ENCODE measurements at places on chromosomes 13 and 19.

- no peak for DNase-seq
Measured at GRCh38 chr13:51260154-51260553, 38.0 kb downstream of the FAM124A start.

DNA sequence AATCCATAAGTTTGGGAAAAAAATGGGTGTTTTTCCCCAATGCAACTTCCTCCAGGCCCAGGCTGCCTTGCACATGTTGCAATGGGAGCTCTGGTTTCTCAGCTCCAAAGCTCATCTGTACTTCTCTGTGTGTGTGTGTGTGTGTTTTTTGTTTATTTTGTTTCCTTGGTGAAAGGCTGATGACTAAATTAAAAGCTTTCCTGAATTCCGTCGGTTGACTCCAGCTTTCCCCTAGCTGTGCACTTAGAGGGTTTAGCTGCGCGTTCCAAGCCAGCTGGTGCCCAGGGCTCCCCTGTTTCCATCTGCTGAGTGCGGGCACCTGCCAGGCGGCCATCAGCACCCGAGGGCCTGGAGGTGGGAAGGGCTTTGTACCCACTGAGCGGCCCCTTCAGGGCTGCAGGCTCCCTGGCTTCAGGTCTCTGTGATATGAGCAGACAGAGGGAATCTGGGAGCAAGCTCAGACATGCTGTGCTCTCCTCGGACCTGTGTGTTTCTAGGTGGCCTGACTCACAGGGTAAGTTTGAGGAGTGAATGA is 129.1 kb upstream of the SOX1 start:
- DNase-seq, result no peak

DNA sequence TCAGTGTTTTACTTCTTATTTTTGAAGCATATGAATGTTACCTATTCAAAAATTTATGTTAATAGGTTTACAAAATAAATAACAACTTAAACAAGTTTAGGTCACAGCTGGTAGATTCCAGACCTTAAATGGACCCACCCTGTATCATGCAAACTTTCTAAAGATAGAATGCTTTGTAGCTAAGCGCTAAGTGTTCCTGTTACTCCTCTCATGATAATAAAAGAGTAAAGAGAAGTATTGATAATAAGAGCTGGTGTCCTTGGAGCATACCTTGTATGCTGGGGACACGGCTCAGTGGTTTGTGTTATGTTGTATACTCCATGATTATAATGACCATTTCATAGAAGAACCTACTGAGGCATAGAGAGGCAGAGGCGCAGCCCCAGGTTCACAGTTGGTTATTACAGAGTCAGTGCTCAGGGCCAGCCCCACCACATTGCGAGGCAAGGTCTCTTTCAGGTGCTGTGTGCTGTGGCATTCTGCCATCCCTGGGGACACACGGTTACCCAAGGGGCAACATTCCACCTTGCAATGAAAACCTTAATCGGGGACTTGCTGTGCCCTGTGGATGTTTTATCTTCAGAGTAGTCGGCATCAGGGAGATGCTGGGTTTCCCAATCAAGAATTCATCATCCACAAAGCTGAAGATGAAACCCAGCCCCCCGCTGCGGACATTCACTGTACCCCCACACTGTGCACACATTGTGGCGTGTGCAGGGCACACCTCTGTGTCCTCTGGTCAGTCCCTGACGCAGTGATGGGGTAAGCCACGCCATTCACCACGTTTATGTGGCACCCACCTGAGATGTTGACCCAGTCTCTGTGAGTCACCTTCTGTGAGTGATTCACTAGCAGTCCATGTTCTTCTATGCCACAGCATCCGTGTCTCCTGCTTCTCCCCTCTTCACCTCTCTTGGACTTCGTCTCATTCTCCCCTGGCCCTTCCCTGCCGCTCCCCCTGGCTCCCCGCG is 186.7 kb downstream of the COL4A1 start:
- no peak for DNase-seq

DNA sequence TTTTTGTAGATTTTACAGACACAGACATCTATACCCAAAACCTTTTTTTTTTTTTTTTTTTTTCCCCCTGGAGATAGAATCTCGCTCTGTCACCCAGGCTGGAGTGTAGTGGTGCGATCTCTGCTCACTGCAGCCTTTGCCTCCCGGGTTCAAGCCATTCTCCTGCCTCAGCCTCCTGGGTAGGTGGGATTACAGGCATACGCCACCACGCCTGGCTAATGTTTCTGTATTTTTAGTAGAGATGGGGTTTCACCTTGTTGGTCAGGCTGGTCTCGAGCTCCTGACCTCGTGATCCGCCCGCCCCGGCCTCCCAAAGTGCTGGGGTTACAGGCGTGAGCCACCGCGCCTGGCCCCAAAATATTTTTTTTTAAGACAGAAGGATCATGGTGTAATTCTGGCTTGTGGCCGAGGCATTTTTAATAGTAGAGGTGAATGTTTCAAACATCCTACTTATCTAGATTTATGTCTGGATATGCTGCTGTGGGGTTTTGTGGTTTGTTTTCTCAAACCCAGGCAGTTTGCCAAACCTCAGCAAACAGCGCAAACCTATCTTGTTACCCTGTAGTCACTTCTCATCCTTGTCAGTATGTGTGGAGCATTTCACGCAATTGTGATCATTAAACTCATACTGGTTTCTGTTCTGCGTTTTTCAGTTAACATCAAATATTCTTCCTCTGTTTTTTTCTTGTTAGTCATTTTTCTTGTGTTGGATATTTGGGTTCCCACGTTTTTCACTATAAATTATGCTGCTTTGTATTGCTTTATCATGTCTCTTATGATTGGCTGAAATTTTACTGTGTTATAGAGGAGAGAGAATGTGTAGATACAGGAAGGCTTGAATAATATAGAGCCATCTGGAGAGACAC is 36.2 kb upstream of the GARRE1 start:
- DNase-seq, result peak; percentile 93

DNA sequence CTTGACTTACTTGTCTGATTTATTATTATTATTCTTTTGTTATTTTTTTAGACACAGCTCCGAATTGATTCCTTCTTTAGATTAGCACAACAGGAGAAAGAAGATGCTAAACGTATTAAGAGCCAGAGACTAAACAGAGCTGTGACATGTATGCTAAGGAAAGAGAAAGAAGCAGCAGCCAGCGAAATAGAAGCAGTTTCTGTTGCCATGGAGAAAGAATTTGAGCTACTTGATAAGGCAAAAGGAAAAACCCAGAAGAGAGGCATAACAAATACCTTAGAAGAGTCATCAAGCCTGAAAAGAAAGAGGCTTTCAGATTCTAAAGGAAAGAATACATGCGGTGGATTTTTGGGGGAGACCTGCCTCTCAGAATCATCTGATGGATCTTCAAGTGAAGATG is 29.4 kb downstream of the ERCC5 start:
- DNase-seq, result no peak

- DNase-seq, result no peak
Measured at GRCh38 chr13:24784319-24784718, 20.4 kb downstream of the RNF17 start.

GRCh38 chr13:23671897-23672296 is 101.7 kb downstream of the TNFRSF19 start:
- no peak for DNase-seq

GRCh38 chr19:3162418-3163229 is 15.9 kb upstream of the S1PR4 start:
- no peak for DNase-seq

DNA sequence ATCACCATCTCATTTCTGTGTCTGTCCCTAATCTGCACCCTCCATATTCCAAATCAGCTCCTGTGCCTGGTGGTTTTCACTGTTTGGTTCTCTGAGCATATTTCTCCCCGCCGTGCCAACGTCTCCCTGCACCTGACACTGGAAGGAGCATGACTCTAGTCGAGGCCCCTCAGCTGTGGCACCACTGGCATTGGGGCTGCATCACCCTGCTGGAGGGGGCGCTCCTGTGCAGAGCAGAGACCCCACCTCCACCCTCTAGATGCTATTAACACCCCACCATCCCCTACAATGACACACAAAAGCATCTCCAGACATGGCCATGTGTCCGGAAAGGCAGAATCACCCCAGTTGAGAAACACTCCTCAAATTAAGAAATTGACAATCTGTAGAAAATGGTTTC is 20.8 kb downstream of the ZSCAN5C start:
- no peak for DNase-seq

GRCh38 chr13:110279684-110280083 is 27.3 kb downstream of the COL4A1 start:
- DNase-seq, result no peak

DNA sequence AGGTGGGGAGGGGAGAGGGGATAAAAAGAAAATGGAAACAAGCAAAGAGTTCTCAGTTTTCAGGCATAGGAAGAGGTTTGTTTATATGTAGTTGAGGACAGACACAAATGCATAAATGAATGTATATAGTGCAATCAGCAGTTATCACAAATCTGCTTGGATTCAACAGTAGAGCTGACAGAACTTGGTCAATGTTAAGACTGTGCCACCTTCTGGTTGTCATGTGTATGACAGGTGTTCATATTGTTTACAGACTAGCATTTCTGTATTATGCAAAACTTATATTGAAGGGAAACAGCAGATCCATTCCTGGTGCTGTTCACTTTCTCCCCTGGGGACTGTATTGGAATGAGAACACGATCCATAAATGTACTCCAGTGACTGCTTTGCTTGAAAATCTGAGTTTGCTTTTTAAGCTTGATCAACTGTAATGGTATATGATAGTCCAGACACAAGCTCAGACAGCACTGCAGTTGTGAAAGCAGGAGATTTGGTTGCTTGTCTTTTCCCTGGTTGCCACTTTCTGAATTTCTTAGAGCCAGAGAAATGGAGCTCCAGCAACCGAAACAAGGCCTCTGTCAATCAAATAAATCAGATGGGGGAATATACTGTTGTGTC is 319.5 kb upstream of the OBI1 start:
- DNase-seq, result peak; percentile 24

DNA sequence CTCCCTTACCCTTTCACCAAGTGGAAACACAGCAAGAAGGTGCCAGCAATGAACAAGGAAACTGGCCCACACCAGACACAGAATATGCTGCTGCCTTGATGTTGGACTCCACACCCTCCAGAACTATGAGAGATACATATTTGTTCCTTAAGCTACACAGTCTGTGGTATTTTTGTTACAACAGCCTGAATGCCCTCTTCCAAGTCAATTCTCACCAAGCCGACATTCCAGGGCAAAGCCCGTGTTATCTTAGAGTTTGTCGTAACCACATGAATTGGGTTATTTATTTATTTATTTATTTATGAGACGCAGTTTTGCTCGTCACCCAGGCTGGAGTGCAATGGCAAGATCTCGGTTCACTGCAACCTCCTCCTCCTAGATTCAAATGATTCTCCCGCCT is 14.9 kb downstream of the FGF21 start:
- peak; percentile 52 for DNase-seq

- DNase-seq, result no peak
Measured at GRCh38 chr19:7395360-7396066, 46.8 kb downstream of the ARHGEF18 start.

GRCh38 chr13:46751811-46752635 is 44.9 kb downstream of the ESD start:
- DNase-seq, result peak; percentile 53

GRCh38 chr13:98384739-98385138 is 192.2 kb downstream of the STK24 start:
- no peak for DNase-seq

- no peak for DNase-seq
Measured at GRCh38 chr19:48862827-48863226, 5.6 kb downstream of the PLEKHA4 start.

- DNase-seq, result no peak
Measured at GRCh38 chr13:109209526-109209925, 576.9 kb downstream of the IRS2 start.

DNA sequence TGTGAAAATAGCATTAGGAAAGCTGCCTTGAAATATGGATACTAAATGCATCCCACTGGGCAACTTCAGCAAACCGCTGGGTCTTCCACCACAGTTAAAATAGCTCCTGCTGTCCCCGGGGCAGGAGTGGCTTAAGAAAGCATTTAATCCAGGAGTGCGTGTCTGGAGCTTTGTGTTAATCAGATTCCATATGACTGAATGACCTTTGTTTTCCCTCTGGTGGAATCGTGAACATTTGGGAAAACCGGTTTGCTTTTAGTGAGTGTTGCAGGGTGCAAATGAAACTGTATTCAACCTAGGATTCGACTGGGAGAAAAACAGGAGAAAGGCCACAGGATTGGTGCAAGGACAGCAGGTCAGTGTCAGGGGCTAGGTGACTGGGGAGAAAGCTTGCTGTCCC is 237.6 kb upstream of the MAB21L1 start:
- DNase-seq, result no peak

GRCh38 chr13:98216711-98217285 is 39.7 kb upstream of the RNF113B start:
- DNase-seq, result no peak

DNA sequence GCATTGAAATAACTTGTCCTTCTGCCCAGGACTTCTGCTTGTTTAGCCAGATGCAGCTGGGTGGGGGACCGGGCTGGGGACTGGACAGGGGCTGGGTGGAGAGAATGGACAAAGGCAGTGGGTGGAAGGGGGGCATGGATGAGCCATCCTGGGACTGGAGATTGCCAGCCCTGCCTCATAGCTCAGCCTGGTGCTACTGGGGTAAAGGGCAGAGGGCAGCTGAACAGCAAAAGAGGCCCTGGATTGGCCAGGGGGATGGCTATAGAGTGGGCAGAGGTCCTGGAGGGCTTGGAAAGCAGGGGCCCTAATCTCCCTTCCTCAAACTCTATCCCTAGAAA is 17.7 kb upstream of the PLAUR start:
- DNase-seq, result no peak

DNA sequence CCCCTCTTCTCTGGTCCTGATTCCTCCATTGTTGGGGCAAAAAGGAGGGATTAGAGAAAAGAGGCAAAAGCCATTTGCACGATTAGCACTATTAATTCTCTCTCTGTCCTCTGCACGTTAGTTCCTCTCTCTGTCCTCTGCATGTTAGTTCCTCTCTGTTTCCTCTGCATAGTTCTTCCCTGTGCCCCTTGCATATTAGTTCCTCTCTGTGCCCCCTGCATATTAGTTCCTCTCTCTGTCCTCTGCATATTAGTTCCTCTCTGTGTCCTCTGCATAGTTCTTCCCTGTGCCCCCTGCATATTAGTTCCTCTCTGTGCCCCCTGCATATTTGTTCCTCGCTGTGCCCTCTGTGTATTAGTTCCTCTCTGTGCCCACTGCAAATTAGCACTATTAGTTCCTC is 847.2 kb upstream of the GPC6 start:
- no peak for DNase-seq

DNA sequence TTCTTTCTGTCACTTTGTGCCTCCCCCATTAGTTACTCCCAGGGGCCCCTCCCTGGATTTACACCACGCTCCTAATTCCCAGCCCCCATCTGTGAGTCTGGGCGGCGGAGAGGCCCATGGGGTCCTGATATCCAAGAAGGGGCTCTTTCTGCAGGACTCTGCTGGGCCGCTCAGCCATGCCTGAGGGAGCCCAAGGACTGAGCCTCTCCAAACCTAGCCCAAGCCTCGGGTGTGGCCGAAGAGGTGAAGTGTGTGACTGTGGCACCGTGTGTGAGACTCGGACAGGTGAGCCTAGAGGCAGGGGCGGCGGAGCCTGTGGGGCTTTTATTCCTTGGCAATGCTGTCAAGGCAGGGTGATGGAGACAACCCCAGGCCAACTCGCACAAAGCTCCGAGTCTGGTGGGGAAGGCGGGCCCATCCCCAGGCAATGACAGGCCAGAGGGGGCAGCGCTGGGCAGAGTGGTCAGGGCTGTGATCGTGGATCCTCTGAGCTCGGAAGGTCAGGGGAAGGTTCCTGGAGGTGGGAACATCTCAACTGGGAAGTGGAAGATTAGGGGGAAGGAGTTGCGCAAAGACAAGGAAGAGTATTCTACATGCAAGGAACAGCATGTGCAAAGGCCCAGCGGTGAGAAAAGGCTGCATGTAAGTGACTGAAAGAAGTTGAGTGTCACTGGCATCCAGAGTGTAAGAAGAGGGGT is 1.6 kb downstream of the PLEKHG2 start:
- no peak for DNase-seq

Data from NCI-H226 (cell line).